ENCODE measurements at places on chromosomes 7 and 10. TPM values are rescaled to one million over a fixed set of nuclear protein-coding genes. Genes with fewer than 3 reads are reported as not detected.

- no peak for DNase-seq
Measured at GRCh38 chr7:80346704-80347103, 165.2 kb downstream of the GNAT3 start.

DNA sequence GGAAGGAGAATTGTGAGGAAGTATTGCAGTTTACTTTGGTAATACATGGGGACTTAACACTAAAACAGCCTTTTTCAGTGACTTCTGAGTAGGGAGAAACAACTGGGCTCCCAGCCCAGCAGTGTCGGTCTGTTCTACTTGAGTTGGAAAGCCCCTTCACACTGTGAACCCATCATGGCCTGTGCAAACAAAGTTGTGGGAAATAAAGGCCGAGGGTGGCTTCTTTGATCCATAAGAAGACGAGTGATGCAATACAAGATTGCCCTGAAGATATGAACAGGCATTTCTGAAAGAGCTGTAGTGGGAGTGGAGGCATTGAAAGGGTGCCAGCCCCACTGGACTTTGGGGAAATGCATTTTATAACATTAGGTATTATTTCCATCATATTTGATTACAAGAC, 28.3 kb downstream of the C10orf120 start:
- DNase-seq = no peak

- no peak for DNase-seq
Measured at GRCh38 chr7:146414373-146414772, 297.8 kb downstream of the CNTNAP2 start.

GRCh38 chr10:75971402-75972211, 540.2 kb downstream of the LRMDA start:
- no peak for DNase-seq

GRCh38 chr10:102120991-102121738, 997 bp upstream of the LDB1 start:
- peak; percentile 85 for DNase-seq

DNA sequence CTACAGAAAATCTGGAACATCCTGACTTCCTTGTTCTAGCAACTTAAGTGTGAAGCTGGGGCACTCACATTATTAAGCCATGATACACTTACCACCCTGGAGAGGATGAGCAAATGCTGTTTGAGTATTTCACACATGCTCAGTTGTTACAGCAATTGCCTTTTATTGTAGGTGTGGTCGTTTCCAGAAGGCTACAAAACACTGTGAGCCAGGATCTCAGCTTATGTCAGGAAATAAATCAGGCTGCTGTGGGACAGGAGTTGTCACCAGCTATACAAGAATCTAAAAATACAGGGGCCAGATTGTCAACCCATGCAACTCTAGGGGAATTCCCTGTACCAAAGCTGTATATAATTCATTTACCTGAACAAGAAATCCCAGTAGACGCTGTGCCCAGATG, 273.3 kb upstream of the SP4 start:
- no peak for DNase-seq

DNA sequence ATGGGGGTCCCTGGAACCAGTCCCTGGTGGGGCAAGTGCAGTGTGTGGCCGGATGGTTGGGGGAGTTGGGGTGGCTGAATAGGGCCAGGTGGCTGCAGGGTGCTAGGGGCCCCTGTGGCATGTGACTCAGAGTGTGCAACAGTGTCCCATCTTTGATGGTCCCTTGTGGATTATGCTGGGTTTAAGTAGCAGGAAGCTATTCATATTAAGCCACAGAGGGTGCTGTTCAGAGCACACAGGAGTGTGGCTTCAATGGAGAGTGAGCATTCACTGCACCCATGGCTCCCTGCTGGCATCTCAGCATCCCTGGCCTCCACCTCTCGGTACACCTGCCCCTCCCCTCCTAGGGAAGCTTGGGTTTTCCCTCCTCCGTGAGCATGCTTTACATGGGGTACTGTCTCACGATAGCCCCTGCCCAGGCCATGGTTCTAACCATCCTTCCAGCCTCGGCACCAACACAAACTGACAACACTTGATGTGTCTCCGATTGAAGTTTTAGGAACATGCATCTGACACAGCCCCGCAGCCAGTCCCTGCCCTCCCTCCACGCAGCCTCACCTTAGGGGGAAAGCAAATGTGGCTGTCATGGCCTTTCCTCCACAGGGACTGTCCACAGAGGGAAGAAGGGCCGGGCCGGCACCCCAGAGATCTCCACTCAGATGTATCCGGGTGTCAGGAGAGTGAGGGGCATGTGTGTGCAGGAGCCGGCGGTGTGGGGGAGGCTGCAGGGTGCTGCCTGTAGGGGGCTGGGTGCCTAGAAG, 30.4 kb upstream of the PPIF start:
- no peak for DNase-seq

DNA sequence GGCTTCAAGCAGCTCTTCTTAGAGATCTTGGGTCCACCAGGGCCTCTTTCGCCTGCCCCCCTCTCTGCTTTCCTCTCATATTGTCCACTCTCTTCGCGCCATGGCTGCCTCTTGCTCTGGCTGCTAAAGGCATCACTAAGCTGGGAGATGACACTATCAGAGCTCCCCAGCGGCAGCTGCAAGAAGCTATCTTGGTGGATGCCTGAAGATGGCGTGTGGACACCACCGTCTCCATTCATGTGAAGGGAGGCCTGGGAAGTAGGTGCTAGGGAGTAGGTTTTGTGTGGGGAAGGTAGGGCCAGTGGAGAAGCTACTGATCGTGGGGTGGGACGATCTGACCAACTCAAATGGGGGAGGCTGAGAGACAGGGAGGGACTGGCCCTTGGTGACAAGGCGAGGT, 45.9 kb upstream of the PDLIM1 start:
- no peak for DNase-seq

DNA sequence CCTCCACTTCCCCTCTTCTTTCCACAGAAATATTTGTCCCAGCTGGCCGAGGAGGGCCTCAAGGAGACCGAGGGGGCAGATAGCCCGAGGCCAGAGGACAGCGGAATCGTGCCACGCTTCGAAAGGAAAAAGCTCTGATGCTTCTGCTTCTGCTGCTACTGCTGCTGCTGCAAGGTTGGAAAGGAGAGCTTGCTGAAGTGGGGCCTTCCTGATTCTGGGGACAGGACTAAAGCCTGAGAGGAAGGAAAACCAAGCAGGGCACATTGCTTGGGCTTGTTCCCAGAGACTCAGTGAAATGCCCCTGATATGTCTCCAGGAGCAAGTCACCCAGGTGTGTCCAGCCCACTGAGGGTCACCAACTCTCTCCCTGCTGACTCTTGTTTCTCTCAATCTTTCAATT, 35.9 kb upstream of the PDCD4 start:
- DNase-seq = no peak

DNA sequence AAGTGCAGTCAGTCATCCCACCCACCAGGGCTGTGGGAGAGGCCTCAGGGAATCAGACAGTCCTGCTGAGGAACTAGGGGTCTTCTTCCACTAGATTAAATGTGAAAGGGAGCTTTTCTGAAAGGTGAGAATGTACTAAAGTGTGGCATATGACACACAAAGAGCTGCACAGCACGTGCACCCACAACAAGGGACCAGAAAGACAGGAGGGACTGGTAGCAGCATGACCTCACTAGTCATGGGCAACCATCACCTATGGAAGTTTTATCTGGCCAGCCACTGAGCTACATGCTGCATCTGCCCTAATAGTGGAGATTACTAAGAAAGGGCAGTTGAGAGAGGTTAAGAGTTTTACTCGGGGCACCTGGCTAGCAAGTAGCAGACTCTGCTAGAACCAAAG, 204.4 kb upstream of the AOAH start:
- DNase-seq = no peak

- DNase-seq = no peak
Measured at GRCh38 chr10:95480102-95480900, 80.9 kb downstream of the SORBS1 start.

GRCh38 chr7:65430344-65431186, 56.9 kb downstream of the ZNF92 start:
- DNase-seq = no peak

DNA sequence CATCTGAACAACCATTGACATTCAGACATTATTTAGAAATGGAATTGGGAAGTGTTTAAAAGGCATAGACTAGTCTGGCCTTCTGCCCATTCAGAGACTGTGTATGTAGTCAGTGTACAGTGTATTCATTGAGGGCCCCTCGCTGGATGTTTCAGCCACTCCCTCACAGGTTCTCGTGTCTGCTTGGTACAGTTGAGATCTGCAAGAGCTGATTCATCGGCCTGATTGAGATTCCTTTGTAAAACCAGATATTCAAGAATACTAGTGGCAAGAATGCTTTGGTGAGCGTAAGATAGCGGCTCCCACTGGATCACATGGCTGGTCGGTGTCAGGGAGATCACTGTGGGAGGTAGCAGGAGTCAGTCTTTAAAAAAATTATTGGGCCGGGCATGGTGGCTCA, 119.5 kb downstream of the TCF7L2 start:
- no peak for DNase-seq

GRCh38 chr7:123024989-123025758, 29.7 kb upstream of the TAS2R16 start:
- DNase-seq = no peak

- DNase-seq = no peak
Measured at GRCh38 chr7:7570584-7570983, 3.9 kb downstream of the MIOS start.

DNA sequence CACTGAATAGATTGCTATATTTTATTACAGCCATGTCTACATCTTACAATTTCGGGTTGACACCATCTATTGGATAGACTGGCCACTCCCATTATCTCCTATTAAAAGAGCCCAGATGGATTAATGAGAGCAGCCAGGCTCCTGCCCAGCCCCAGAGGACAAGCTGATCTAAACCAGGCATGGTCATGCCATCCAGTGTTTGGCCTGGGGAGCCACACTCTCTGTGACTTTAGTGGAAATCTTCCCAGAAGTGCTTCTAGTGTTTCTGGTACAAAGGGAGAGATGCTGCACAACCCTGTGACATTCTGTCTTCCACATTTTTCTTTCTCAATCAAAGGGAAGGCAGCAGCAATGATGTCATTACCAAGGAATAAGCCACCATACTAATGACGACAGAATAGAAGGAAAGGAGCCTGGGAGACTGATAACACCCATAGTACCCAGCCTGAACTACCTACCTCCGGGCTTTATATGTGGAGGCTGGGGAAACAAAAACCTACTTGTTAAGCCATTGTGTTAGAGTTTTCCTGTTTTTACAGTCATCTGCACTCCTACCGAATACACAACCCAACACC, 5.0 kb downstream of the NEBL start:
- no peak for DNase-seq

DNA sequence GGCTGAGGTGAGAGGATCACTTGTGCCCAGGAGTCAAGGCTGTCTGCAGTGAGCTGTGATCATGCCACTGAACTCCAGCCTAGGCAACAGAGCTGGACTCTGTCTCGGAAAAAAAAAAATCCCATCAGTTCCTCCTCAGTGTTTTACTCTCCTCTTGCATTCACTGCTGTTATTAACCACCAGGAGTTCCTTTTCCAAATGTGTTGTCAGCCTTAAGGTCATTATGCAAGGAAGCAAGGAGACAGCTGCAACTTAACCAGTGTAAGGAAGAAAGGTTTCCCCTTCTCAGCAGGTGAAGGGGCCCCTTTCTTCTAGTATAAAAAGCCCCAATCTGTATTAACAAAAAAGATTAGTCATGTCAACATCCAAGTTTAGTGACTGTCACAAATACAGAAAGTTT, 86.6 kb upstream of the LEP start:
- no peak for DNase-seq

DNA sequence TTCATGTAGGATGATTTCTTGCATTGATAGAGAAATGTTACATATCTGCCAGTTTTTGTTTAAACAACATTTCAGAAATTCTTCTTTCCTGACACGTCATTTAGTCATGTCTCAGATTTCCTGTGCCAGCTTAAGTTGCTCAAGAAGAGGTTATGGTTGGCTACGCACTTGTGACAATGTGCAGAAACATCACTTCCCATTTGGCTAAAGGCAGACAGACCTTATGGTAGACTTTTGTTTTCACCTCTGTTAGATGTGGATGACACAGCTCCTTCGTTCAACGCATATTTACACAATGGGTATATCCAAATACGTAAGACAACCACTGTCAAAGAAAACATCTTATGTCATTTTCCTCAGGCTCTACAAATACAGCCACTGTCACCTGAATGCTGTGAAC, 125.8 kb downstream of the DOCK4 start:
- no peak for DNase-seq

Gene SLC13A1
- total RNA-seq = not detected

Gene AKR1C8
- not detected for total RNA-seq

Gene SCART1
- 5.3 TPM for total RNA-seq

Gene RAMP3
- 47.2 TPM for total RNA-seq

Gene LANCL2
- 16.8 TPM for total RNA-seq

Gene FAM24B
- 6.4 TPM for total RNA-seq

Gene ZNF511
- 37.4 TPM for total RNA-seq

Gene MMD2
- not detected for total RNA-seq
